ENCODE measurements at places on chromosomes 1 and 21.

DNA sequence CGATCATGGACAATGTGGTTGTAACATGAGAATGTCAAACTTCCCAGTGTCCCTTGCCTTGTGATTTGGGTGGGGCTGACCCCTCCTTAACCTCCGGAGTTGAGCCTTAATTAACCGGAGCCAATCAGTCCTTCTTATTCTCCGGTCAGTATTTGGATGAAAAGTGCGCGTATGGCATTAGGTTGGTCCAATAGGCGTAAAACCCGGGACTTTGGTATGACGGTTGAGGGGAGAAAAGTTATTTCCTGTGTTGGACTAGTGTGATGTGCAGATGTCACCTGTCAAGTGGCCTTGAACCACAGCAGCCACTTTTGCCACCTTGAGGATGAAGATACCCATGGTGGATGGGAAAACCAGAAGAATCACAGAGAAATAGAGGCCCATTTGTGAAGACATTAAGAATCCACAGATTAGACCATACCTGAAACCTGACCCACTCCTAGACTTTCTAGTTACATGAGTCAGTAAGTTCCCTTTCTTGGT, 5.1 kb downstream of the PAFAH2 start:
- no peak for DNase-seq

DNA sequence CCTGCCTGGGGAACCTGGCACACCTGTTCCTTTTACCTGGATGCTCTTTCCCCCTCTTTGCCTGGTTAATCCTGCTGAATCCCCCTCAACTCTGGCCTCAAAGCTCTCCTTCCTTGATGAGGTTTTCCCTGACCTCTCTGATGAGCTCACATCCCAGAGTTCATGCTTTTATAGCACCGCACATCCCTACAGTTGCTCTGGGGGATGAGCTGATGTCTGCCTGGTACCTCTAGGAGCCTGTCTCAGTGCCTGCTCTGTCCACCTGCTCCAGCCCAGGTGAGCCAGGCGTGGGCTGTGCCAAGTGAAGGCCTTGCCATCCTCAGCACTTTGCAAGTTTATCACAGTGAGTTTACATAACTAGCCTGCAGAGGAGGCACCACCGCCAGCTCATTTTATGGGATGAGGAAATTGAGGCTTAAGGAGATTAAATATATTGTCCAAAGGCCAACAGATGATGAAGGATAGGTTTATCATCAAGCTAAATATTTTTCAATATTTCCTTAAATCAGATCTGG, 58.6 kb upstream of the TMPRSS2 start:
- DNase-seq = no peak

GRCh38 chr1:46545784-46546183, 5.7 kb downstream of the KNCN start:
- DNase-seq = no peak

- DNase-seq = no peak
Observed at GRCh38 chr1:173758980-173759379, 44.2 kb downstream of the KLHL20 start.

DNA sequence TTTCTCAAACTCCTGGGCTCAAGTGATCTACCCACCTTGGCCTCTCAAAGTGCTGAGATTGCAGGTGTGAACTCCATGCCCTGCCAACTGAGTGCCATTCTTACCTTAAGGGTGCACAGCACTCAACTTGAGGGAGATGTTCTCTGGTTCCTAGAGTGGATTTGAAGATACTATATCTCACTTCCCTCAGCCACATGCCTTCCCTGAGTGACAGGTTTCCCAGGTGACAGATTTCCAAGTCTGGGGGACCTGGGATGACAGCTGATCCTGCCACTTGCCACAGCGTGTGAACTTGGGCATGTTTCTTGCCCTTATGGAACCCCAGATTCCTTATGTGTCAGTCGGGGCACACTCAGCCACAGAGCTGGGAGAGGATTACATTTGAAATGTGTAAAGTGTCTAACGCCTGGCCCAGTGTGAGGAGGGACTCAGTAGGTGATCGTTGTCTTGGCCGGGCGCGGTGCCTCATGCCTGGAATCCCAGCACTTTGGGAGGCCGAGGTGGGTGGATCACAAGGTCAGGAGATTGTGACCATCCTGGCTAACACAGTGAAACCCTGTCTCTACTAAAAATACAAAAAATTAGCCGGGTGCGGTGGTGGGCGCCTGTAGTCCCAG, 29.6 kb upstream of the BTG2 start:
- DNase-seq = no peak

- no peak for DNase-seq
Observed at GRCh38 chr1:71533950-71534349, 453.1 kb upstream of the ZRANB2 start.

DNA sequence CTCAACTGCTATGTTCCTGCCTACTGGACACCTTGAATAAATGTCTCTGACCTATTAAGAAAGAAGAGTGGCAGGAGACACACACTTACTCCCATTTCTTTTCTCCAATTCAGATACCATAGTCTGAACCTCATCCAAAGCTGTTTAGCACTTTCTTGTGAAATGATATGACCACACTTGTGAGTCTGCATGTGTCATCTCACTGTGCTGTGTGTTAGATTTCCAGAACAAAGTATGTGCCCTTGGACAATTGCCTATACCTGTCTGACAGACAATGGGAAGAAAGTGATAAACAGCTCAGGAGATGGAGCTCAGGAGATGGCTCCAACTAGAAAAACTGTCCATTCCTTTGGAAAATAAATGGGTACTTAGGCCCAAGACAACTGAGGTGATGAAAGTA, 48.4 kb downstream of the USP48 start:
- DNase-seq = no peak

DNA sequence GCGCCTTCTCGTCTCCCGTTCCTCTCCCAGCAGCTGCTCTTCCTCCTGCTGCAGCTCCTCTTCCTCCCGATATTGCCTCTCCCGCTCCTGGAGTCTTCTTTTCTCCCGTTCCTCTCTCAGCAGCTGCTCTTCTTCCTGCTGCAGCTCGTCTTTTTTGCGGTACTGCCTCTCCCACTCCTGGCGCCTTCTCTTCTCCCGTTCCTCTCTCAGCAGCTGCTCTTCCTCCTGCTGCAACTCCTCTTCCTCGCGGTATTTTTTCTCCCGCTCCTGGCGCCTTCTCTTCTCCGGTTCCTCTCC, 5.3 kb downstream of the TCHH start:
- DNase-seq = no peak

- no peak for DNase-seq
Observed at GRCh38 chr1:63731117-63732043, 42.4 kb upstream of the ROR1 start.

GRCh38 chr1:157367870-157368269, 184.4 kb downstream of the FCRL5 start:
- no peak for DNase-seq

GRCh38 chr21:31731056-31731856, 662 bp downstream of the SCAF4 start:
- DNase-seq = peak; percentile 47

DNA sequence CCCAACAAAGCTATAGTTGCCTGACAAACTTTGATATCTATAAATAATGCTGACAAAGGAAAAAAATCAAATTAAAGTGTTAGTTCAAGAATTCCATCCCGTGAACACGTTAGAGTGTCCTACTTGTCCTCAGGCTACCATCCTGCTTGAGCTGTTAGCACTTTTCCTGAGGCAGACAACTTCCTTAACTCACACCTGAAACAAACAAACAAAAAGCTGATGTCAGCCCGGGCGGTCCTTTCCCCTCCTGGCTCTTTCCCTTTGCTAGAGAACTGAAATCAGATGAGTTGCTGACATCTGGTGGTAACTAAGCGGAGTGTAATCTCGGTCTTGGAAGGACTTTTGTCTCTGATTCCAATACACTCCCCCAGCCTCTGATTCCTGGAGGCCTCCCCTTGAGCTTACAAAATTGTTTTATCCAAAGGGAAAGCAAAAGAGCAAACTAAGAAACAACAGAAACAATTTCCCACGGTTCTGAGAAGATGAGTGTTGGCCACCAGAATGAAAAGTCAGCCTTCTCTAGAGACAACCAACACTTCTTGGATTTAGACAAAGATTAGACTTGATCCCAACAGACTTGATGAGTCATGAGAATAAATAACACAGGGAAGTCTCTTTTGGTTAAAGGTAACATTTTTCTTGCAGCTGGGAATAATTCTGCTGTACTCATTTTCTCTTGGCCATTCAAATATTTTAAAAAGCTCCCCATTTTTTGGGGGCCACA, 135.4 kb downstream of the PROX1 start:
- DNase-seq = peak; percentile 0

DNA sequence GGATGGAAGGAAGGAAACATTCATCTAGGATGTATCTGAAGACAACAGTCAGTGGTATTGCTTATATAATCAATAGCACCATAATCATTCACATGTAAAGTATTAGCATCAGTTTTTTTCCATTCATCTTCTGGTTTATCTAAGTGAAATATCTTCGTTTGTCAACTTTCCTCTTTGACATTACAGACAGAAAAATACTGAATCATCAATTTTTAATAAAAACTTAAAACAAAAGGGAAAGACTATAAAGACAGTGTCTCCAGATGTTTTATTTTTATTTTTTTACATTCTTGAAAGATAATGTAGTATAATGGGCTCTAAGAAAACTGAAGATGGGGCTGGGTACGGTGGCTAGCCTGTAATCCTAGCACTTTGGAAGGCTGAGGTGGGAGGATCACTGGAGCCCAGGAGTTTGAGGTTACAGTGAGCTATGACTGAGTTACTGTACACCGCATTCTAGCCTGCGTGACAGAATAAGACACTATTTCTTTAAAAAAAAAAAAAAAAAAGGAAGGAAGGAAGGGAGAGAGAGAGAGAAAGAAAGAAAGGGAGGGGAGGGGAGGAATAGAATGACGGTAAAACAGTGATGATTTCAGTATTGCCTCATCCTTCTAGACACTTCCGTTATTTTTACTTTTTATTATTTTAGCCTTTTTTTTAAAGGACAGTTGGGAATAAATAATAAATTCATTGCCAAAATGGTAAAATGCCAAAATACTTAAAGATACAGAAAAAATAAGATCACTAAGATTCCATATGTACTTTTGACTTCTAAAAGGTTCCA, 89.5 kb downstream of the NRIP1 start:
- peak; percentile 3 for DNase-seq
